ENCODE measurements at places on chromosomes 11 and 22. TPM values are rescaled to one million over a fixed set of nuclear protein-coding genes. Genes with fewer than 3 reads are reported as not detected.

Gene ANKK1
- total RNA-seq: 0.35 TPM

Gene MGAT3
- 0.95 TPM for total RNA-seq

Gene HEPACAM
- not detected for total RNA-seq

Gene RFPL2
- total RNA-seq: not detected

GRCh38 chr11:132866783-132867545, 665.3 kb downstream of the OPCML start:
- no peak for DNase-seq
- no peaks in the 10 kb centered on the region for H3K4me1 ChIP-seq
- H3K27me3 ChIP-seq: no peaks in the 10 kb centered on the region

Gene WNT7B
- total RNA-seq: 0.22 TPM

Gene APOBEC3H
- not detected for total RNA-seq

- H3K4me1 ChIP-seq: no peaks in the 10 kb centered on the region
- H3K36me3 ChIP-seq: no peaks in the 10 kb centered on the region
- no peak for DNase-seq
- H3K27me3 ChIP-seq: no peaks in the 10 kb centered on the region
Measured at GRCh38 chr11:131428853-131429252, 58.4 kb downstream of the NTM start.

DNA sequence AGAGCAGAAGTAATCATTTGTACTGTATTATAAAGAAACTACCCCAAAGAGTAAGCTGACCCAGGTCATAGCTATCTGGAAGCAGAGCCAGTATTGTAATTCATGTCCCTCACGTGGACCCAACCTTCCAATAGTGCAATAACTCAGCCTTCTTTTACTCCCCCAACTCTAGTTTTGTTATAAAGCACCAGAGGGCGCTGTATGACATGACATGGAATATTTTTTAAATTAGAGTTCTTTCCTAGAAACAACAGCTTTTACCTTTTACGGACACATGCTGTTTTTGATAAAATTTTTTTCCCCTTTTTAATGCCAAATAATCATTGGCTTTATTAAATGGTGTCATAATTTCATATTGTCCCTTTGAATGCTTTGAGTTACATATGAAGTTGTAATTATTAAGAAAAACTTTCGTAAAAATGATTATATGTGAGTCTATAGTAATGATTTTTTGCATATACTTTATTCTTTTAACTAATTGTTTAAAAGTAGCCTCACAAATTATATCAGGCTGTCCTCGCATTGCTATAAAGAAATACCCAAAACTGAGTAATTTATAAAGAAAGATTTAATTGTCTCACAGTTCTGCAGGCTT, 76.9 kb downstream of the DKK3 start:
- no peak for DNase-seq
- H3K4me3 ChIP-seq: no peak overlapping the region
- no peaks in the 10 kb centered on the region for H3K4me1 ChIP-seq
- H3K36me3 ChIP-seq: no peaks in the 10 kb centered on the region

- H3K27ac ChIP-seq: peak overlapping the region; percentile 27
- H3K36me3 ChIP-seq: no peaks in the 10 kb centered on the region
- no peaks in the 10 kb centered on the region for H3K27me3 ChIP-seq
Measured at GRCh38 chr11:120985718-120986569, 38.0 kb upstream of the TBCEL start.

GRCh38 chr11:60468829-60469228, 13.2 kb downstream of the MS4A1 start:
- H3K27ac ChIP-seq: no peak overlapping the region
- no peaks in the 10 kb centered on the region for H3K27me3 ChIP-seq
- no peak overlapping the region for H3K4me3 ChIP-seq
- DNase-seq: no peak
- no peaks in the 10 kb centered on the region for H3K4me1 ChIP-seq
- no peaks in the 10 kb centered on the region for H3K36me3 ChIP-seq

Gene INS
- total RNA-seq: not detected

Gene PDE3B
- total RNA-seq: 2.1 TPM

- H3K36me3 ChIP-seq: no peaks in the 10 kb centered on the region
- H3K4me1 ChIP-seq: peaks cover 15% of the 10 kb centered on the region
- H3K4me3 ChIP-seq: no peak overlapping the region
- no peaks in the 10 kb centered on the region for H3K27me3 ChIP-seq
Measured at GRCh38 chr11:12539572-12539971, 134.6 kb upstream of the TEAD1 start.

DNA sequence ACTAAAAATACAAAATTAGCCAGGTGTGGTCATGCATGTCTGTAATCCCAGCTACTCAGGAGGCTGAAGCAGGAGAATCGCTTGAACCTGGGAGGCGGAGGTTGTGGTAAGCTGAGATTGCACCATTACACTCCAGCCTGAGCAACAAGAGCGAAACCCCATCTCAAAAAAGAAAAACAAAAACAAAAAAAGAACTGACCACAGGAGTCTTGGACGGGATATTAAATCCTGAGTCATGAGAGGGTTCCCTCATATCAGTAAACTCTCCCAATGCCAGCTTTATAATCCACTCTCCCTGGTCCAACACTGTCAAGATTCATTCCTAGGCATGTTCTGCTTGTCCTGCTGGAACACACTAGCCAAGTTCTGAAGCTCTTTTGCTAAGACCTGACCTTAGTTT, 61.5 kb upstream of the EP300 start:
- DNase-seq: no peak
- H3K4me3 ChIP-seq: no peak overlapping the region
- H3K27me3 ChIP-seq: no peaks in the 10 kb centered on the region
- H3K4me1 ChIP-seq: no peaks in the 10 kb centered on the region

GRCh38 chr11:17098658-17099057, 21.2 kb upstream of the RPS13 start:
- H3K4me3 ChIP-seq: no peak overlapping the region
- no peak overlapping the region for H3K27ac ChIP-seq
- no peaks in the 10 kb centered on the region for H3K4me1 ChIP-seq
- H3K27me3 ChIP-seq: no peaks in the 10 kb centered on the region
- DNase-seq: no peak
- no peaks in the 10 kb centered on the region for H3K36me3 ChIP-seq

DNA sequence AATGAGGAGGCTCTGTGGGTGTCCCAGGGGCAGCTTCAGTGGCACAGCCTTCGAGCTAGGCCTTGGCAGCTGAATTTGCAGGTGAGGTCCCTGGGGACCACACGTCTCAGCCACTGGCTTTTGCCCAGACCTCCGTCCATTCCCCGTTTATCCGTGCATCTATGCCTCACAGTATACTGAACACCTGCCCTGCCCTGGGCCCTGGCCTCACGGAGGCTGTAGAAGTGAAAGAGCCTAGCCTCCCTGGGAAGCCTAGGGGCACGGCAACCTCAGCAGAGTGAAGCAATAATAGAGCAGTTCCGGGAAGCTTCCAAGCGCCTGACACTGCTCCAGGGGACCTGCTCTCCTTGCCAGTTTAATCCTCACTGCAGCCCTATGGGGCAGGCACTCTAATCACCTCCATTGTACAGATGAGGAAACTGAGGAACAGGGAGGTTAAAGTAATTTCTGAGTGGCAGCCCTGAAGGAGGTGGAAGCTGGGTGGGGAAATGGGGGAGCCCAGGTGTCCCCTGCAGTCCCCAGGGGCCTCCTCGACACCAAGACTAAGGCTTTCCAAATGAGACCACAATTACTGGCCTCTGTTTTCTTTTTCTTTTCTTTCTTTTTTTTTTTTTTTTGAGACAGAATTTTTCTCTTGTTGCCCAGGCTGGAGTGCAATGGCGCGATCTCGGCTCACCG, 2.7 kb upstream of the NFAM1 start:
- peaks cover 6% of the 10 kb centered on the region for H3K4me1 ChIP-seq
- no peak overlapping the region for H3K27ac ChIP-seq
- no peaks in the 10 kb centered on the region for H3K27me3 ChIP-seq
- no peak for DNase-seq

DNA sequence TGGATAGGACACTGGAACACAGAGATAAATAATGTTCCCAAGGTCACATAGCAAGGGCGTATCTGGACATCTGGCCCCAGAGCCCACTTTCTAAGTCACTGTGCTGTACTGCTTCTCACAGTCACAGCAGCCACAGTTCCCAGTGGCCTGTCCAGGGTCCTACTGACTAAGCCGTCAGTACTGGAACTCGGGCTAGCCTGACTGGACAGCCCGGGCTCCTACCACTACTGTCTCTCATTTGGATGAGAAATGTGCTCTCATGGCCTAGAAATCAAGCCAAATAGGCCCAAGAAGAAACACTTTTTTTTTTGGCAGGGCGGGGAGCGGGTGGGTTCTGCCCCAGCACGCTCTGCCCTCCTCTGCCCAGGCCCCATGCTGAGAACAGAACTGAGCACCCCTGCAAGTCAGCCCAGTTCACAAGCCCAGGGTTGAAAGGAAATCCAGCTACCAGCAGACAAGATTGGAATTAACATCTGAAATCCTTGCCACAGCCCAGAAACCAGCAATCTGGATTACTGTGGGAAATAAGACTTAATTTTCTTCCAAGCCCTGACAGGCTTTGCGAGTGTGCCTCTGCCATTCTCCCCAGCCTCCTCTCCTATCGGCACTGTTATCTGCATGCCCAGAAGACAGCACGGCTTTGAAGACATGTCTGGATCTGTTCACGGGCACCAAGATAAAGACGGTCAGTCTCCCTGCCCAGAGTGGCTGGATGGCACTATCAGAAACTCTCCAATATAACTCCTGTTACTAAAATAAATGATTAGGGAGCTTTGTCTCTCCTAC, 182.9 kb upstream of the NCAM1 start:
- no peak overlapping the region for H3K27ac ChIP-seq
- H3K27me3 ChIP-seq: no peaks in the 10 kb centered on the region
- no peaks in the 10 kb centered on the region for H3K4me1 ChIP-seq

DNA sequence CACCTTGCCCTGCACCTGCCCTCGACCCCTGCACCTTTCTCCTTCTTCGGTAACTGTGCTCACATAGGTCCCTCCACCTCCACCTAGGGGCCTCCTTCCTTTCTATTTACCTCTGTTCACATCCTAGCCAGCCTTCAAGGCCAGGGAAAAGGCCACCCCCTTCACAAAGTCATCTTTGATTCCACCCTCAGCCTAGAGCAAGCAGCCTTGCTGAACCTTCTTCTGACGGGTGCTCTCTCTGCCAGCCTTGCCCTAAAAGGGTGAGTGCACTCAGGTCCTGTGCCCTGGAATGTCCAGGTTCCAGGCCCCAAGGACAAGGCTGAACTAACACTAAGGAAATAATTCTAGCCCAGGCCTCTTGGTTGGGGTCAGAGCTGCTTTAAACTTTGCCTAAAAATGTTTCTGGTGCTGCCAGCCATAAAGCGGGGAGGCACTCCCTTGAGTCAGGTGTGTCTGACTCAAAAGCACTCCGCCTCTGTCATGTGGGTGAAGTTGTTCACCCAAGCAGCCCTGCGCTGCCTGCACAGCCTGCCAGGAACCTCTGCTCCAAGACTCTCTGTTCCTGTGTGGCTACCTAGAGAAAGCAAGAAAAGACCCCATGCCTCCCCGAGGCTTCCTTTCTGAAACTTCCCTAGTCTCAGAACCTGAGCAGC, 9.2 kb upstream of the FAM83F start:
- H3K27me3 ChIP-seq: no peaks in the 10 kb centered on the region
- no peak overlapping the region for H3K4me3 ChIP-seq
- no peaks in the 10 kb centered on the region for H3K4me1 ChIP-seq
- no peaks in the 10 kb centered on the region for H3K36me3 ChIP-seq
- H3K27ac ChIP-seq: no peak overlapping the region
- no peak for DNase-seq

Gene MPEG1
- total RNA-seq: 1.8 TPM

DNA sequence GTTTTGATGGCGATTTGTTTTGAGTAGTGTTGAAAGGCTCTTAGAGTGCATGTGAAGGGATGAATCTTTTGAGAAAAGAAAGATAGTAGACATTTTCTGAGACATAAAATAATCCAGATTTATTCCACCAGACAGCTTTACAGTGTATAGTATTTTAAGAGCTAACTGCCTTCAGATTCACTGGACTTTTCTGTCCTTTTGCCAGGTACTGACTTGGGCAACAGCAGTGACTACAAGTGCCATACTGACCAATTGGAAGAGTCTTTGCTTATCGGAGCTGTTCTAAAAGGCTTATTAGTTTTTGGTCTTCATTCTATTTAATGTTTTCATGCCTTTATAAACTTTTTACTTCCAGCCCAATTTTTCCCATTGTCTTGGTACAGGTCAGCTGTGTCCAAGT, 32.5 kb downstream of the RTN3 start:
- peaks cover 3% of the 10 kb centered on the region for H3K4me1 ChIP-seq
- no peak overlapping the region for H3K4me3 ChIP-seq
- no peak for DNase-seq
- no peaks in the 10 kb centered on the region for H3K27me3 ChIP-seq
- H3K27ac ChIP-seq: no peak overlapping the region

DNA sequence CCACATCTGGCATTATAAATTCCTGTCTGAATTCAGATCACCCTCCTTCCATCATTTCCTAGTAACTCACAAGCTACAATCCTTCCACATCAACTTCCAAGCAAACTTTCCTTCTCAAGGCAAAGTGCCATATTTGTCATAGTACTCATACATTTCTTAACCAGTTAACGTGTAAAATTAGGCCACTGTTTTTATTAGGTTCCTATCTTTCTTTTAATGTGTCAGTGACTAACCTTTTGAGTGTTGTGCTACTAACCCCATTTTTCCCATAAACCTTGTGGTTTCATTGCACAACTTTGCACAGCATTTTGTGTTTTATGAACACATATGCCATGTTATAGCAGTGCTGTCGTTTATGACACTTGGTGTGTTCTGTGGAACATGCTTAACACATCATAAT, 90.1 kb downstream of the KIF18A start:
- H3K27ac ChIP-seq: no peak overlapping the region
- H3K27me3 ChIP-seq: no peaks in the 10 kb centered on the region
- H3K4me3 ChIP-seq: no peak overlapping the region
- H3K36me3 ChIP-seq: no peaks in the 10 kb centered on the region
- H3K4me1 ChIP-seq: no peaks in the 10 kb centered on the region

DNA sequence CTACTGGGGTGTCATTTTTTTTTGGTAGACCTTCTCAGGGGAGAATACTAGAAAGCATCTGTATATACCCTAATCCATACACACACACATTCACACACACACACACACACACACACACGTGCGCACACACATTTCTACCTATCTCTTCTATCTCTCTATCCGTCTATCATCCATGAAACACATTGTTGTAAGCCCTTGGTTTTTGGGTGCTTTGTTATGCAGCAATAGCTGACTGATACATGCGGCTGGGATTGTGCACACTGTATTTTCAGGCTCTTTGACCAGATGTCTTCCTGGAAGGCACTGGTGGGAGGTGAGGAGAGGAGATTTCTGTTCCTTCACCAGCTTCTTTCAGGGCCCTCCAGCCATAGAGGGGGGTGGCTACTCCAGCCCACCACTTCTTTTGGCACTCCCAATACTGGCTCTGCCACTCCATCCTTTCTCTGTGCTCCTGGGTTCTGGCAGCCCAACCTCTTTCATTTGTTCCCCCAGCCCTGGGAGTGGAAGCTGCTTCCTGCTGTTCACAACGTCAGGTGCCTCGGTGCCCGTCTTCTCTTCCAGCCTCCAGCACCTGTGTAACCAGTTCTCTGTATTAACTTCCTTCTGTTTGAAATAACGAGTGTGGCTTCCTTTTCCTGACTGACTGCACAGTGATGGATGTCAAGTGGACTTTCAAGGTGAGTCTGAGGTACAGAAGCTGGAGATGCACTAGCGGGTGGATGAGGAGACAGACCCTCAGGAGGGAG, 12.4 kb upstream of the MUC2 start:
- no peak overlapping the region for H3K27ac ChIP-seq
- H3K4me3 ChIP-seq: no peak overlapping the region
- no peaks in the 10 kb centered on the region for H3K36me3 ChIP-seq

- H3K27me3 ChIP-seq: no peaks in the 10 kb centered on the region
- no peaks in the 10 kb centered on the region for H3K36me3 ChIP-seq
- H3K4me3 ChIP-seq: no peak overlapping the region
- H3K27ac ChIP-seq: no peak overlapping the region
- H3K4me1 ChIP-seq: no peaks in the 10 kb centered on the region
- no peak for DNase-seq
Measured at GRCh38 chr11:27115051-27115650, 74.5 kb downstream of the BBOX1 start.

Gene MS4A3
- not detected for total RNA-seq
